ENCODE measurements at places on chromosomes 3 and 15.
A peak's percentile ranks its signal among the peaks of the same experiment; 100 is the strongest.

GRCh38 chr15:94105760-94106159, 125.6 kb upstream of the MCTP2 start:
- DNase-seq = no peak

GRCh38 chr3:150132101-150132749, 161.5 kb upstream of the PFN2 start:
- no peak for DNase-seq

DNA sequence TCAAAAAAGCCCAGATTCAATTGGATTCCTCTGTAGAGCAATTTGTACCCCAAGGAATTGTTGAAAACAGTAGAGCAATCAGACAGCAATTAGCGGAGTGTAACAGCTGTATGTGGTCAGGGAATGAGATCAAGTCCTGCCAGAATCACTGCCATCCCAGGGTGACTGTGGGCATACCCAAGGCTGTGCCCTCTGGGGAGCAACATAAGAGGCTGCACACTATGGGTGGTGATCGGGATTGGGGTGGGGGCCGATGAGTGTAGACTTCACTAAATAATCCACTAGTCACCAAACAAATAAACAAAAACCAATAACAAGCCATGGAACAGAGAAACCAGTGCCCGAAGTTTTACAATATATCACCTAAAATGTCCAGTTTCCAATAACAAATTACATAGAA, 12.1 kb upstream of the ELP6 start:
- DNase-seq = no peak

GRCh38 chr3:13685721-13686120, 136.8 kb downstream of the FBLN2 start:
- DNase-seq = no peak

DNA sequence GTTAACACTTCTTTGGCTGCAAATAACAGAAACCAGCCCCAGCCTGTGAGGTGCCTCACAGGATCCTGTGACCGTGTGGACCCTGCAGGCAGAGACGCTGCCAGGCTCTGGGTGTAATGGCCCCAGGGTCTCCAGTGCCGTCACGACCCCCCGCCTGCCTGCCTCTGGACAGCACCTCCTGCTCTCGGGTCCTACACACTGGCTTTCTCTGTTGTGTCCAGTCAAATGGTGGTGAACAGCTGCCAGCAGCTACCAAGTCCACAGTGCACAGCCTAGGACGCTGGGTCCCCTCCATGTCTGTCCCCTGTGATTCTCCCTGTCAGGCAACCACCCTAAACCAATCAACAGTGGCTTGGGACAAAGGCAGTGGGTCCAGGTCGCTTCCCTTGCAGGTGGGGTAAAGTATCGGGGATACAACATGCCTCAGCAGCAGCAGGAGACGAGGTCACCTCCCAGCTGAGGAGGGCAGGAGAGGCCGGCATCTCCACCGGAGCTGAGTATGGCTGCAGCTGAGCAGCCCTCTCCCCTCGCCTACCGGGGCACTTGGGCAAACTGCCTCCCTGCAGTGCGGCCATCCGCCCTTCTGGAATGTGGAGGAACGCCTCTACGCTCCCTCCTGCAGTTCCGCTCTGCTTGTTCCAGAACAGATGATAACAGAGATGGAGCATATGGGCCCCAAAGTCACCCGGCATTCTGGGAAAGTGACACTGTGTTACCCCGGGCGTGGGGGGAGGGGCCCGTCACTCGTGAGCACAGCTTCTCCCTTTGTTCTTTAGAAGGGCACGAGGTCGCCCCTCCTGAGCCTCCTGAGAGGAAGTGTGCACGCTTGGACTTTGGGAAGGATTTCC, 21.1 kb upstream of the SKOR1 start:
- DNase-seq = no peak

DNA sequence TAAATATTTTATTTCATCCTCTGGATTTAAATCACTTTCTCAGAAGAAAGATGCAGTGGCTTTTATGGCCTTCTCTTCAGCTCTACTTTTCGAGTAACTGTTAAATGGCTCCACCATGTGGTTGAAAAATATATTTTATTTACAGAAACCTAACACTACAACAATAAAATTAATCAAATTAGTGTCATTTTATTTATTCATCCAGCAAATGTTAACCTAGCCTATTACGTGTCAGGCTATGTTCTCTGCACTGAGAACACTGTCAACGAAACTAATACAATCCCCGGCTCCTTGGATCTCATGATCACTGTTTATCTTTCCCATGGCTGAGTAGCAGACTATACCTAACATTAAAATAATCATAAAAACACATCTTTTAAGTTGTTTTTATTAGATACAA, 148.0 kb upstream of the OSTN start:
- DNase-seq = no peak

- DNase-seq = no peak
These were observed 14.7 kb downstream of the IQGAP1 start for GRCh38 chr15:90402767-90403166.

DNA sequence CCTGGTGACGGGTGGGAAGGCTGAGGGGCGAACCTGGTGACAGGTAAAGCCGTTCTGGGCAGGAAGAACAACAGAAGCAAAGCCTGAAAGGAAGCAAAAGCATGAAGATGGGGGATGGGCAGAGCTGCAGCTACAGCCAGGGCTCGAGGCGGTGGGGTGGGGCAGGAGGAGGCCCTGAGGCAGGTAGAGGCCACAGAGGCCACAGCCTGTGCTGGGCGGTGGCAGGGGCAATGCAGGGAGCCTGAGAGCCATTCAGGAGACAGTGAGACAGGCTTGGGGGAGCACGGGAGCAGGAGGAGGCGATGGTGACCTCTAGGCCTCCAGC, 8.2 kb downstream of the PCSK6 start:
- no peak for DNase-seq

DNA sequence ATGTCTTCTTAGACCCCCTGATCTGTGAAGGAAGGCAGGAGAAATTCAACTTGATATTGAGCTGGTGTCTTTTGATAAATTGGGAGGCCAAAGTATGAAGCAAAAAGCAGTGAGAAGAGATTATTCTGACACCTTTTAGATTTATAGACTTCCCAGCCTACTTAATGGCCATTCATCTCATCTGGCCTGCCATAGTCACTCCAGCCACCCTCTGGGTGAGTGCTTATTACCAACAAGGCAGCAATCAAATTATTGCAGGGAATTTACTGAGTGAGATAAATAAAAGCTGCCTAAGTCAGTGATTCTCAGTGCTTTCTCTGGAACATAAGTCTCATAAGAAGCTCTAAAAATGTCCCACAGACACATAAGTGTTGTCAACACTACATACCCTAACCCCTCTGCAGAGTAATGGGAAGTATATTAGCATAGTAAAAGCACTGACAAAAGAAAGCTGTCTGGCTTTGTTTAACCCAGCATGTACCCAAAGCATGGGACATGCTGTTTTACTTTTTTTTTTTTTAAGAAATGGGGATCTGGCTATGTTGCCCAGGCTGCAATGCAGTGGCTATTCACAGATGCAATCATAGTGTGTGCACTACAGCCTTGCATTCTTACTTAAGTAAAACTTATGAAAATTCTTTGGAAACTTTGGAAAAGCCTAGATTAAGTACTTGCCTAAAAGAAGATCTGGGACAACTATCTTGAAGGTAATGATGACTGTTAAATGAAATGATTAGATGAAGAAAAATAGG, 725.3 kb downstream of the TUSC7 start:
- DNase-seq = no peak

DNA sequence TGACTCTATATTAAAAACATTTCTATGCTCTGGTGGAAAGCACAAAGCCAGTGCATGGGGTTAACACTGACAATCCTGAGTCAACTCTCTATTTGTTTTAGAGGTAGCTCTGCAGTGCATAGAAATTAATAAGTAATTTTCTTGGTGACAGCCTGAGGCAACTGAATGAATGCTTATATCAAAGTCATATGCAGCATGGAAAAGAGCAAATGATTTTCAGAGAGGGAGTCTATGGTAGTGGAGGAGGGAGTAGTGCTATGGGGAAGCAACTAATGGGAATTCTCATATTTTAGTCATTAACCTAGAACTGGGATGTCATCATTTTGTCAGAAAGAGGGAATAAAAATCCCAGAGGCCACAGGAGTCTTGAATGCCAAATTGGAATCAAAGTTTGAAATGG, 99.1 kb downstream of the CLSTN2 start:
- DNase-seq = no peak

DNA sequence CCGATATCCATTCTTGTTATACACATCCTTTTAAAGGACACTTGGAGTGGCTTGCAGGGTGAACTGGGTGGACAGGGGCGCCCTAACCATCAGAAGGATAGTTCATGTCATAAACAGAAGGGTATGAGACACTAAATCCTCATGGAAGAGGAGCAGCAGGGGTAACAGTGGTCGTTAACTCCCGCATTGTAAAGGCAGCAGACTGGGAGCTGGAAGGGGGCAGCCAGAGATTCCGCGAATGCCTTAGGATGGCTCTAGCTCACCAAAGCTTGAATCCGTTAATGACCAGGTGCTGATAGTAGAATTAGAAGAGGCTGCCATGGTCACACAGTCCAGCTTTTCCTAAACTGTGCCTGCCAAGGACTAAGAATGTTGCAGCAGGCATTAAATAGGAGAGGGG, 85.2 kb upstream of the ANKRD34C start:
- DNase-seq = no peak

DNA sequence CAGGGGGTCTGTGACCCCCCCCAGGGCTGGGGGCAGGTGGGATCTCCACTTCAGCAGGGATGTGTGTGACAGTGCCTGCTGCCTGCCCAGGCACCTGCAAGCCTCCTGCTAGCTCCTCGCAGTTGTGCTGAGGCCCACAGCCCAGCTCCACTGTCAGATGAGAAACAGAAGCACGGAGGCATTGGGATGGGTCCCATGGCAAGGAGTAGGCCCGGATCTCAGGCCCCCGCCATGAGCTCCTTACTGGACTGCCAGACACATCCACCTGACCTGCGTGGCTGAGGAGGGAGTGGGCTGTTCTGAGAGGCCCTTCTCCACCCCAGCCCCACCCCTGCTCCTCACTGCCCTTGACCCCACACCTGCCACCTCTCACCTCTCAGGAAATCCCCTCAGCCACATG, 18.2 kb upstream of the SKOR1 start:
- no peak for DNase-seq

DNA sequence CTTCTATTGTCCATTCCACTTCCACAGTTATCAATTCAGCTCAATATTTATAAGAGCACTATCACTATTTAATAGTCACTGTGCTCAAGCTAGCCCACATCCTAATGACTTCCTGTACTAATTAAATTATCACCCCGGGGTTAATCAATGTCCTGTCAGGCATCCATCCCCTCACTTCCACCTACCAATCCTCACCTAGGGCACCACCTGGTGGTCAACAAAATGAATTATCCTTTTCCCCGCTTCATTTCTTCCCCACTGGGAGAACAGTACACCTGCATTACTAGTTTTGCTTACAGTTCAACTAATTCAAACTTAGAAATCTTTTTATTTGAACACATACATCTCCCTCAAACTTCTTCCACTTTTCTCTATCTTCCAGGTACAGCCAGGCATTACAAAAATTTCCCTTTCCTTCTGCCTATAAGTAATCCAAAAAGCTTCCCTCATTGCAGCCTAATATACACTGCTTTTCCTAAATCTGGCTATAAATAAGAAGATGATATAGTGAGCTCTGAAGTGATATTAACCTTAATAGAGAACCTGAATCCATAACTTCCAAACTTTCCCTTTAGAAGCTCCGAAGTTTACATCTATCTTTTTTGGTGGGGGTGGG, 68.5 kb downstream of the TMCC1 start:
- DNase-seq = peak; percentile 26

GRCh38 chr3:172561897-172562640, 38.8 kb upstream of the TNFSF10 start:
- DNase-seq = no peak

- no peak for DNase-seq
These were observed 45.7 kb downstream of the TPRA1 start for GRCh38 chr3:127544803-127545201.

DNA sequence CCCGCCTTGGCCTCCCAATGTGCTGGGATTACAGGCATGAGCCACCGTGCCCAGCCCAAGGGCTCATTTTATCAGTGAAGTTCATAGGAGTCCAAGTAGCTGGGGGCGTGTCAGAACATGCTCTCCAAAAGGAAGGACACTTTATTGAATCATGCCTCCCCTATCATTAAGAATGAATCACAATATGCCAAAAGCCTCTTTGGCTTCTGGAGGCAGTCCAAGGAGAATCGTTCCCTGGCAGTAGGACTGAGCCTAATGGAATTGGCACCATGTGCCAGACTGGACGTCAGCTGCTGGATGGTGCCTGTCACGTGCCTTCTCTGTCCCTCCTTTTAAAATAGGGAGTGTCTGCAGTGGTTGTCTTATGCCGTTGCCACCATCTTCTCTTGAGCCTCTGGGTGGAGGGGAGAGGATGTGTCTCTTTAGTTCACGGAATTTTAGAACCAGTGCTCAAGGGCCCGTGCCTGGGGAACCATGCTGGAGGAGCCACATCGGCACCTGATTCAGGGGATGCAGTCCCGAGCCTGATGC, 234.7 kb upstream of the LYSMD4 start:
- DNase-seq = no peak

DNA sequence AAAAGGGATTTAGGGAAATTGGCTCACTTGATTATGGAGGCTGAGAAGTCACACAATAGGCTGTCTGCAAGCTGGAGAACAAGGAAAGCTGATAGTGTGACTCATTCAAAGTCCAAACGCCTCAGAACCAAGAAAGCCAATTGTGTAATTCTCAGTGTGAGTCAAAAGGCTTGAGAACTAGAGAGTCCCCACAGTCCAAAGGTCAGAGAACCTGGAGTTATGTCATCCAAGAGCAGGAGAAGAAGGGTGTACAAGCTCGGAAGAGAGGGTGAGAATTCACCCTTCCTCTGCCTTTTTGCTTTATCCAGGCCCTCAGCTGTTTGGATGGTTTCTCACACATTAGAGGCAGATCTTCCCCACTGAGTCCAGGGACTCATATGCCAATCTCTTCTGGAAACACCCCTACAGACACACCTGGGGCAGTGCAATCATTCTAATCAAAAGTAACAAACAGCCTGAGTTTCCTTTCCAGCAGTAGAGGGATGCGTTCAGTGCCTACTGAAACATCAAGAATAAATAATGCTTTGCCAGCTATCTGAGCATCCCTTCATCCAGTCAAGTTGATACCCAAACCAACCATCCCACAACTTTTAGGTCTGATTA, 271.5 kb downstream of the SATB1 start:
- DNase-seq = no peak

GRCh38 chr3:145134738-145135137, 1026.2 kb downstream of the PLOD2 start:
- DNase-seq = no peak

- peak; percentile 43 for DNase-seq
These were observed 43.9 kb upstream of the PLXND1 start for GRCh38 chr3:129650256-129650872.

GRCh38 chr3:14150491-14151230, 25.8 kb downstream of the TMEM43 start:
- DNase-seq = no peak

DNA sequence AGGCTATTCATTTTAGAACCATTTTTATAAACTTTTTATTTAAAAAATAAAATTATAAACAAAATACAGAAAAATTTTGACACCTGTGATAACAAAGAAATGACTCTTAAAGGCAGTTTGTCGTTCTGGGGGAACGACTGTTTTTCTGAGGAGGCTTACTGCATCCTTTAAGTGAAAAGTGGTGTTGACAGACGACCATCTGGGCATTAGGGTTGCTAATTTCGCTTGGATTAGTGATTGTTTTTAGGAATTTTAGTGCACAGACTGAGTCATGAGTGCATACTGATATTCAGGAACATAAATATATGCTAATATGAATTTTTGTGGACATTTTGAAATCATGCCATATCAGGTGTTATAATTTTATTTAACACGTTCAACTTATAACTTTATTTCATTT, 28.5 kb downstream of the OSTN start:
- no peak for DNase-seq

All from CD4-positive, alpha-beta T cell treated with Interferon gamma for 1 hour (primary cell).